ENCODE measurements at places on chromosomes 6 and 20.

GRCh38 chr6:53313784-53314400 is 34.9 kb downstream of the ELOVL5 start:
- DNase-seq = no peak

DNA sequence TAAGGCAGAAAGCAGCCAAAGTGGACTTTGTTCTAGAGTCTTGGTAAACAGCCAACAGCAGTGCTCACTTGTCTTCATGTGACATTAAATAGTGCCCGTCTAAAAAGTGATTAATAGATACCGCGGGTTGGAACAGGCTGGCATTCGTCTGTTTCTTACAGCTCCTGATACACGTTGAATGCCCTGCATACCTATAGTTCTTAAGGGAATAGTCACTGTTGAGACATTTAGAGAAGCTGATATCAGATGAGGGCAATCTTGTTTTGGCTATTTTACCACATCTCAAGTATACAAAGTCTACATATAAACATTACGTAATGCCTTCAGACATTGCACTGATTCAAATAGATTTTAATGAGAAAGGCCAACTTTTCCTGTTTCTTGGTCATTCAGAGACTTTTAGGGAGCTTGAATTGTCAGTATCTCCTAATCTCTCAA is 374.9 kb upstream of the FLRT3 start:
- DNase-seq = no peak

GRCh38 chr20:10595985-10596384 is 77.8 kb downstream of the JAG1 start:
- DNase-seq = peak; percentile 9

- no peak for DNase-seq
Measured at GRCh38 chr6:118408863-118409262, 139.2 kb upstream of the PLN start.

DNA sequence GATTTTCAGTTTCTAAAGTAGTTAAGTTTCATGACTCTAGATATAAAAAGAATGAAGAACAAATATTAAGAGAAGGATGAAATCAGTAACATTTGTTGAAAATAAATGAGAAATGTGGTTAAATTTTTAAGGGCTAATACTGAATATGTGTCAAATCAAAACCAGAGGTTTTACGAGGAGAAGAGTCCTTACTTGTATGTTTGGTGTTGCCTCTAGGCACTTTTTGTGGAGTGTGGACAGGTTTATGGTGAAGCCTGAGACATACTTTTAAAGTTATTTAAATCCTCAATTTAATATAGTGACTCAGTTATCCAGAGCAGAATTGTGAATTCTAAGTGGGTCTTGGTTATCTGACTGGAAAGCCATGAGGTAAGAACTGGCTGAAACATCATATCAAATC is 68.7 kb downstream of the COL19A1 start:
- DNase-seq = no peak

GRCh38 chr6:25175681-25176080 is 103.5 kb upstream of the CARMIL1 start:
- DNase-seq = peak; percentile 17

DNA sequence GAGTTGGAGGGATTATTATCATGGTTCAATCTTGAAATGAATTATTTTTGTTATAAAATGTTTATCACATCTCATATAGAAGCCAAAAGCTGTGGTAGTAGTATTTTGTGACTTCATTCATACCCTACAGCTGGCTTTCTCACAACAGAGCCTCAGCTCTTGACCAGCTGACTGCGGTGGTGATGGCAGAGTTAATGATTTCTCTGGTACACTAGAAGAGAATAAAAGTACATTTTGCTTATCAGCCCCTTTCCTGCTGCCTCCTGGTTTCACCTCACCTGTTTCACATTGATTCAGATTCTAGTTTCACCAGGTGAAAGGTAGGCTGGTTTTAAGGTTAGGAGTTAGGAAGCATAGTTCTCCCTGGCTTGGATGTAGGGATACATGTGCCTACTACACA is 55.7 kb downstream of the AFG1L start:
- no peak for DNase-seq

DNA sequence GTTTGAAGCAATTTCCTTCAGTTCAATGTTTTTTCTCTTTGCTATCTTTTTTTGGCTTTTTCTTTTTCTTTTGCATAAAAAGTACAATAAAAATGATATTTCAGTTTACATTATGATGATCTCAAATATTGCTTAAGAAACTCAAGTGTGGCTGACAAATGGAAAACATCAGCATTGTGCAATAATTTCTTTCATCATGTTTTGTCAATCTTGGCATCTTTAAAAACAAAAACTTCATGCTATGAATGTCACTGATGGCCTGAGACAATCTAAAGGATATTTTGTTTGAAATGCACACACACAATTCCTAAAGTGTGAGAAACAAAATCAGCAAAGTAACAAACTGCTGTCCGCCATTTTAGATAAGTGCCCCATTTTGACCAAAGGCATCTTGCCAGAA is 13.9 kb upstream of the MTCL3 start:
- no peak for DNase-seq

- no peak for DNase-seq
Measured at GRCh38 chr6:6224933-6225486, 95.5 kb downstream of the F13A1 start.

DNA sequence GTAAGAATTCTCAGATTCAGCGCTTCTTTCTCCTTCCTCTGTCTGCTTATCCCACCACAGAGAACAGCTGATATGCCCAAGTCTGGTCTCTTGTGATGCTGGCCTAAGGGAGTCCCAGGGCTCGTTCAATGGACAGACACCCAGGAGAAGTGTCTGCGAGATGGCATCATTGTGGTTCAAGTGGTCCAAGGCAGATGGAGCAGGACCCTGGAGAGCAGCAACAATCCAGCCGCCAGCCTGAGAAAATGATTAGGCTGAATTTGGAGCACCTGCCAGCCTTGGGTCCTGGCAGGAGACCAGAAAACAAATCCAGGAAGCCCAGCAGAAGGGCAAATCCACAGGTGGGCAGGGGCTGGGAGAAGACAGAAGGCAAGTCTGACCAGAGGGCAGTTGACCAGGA is 145.8 kb downstream of the PTPRT start:
- DNase-seq = no peak

GRCh38 chr20:34575271-34575670 is 16.8 kb downstream of the MAP1LC3A start:
- DNase-seq = no peak

DNA sequence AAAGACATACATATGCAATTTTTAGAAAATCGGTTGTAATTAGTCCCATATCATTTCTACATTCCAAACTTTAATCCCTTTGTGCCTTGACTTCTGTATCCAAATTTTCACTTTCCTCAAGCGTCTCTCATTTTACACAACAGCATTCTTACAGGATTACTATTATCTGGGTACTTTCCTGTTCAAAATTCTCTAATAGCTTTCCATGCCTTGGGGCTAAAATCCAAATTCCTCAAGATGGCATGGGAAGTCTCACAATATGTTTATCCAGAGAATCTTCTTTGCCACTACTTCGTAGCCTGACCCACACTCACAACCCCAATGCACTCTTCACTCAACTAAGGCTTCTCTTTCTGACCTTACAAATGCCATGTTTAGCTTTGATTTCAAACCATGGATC is 125.0 kb downstream of the TBX18 start:
- no peak for DNase-seq

DNA sequence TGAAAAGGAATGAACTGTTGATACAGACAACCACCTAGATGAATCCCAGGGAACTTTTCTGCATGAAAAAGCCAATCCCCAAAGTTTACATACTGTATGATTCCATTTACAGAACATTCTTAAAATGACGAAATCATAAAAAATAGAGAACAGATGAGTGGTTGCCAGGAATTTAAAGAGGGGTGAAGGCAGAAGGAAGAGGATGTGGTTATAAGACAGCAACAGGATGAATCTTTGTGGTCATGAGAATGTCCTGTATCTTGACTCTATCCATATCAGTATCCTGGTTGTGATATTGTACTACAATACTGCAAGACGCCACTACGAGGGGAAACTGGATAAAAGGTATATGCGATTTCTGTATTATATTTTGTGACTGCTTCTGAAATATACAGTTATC is 70.1 kb upstream of the EMILIN3 start:
- no peak for DNase-seq

DNA sequence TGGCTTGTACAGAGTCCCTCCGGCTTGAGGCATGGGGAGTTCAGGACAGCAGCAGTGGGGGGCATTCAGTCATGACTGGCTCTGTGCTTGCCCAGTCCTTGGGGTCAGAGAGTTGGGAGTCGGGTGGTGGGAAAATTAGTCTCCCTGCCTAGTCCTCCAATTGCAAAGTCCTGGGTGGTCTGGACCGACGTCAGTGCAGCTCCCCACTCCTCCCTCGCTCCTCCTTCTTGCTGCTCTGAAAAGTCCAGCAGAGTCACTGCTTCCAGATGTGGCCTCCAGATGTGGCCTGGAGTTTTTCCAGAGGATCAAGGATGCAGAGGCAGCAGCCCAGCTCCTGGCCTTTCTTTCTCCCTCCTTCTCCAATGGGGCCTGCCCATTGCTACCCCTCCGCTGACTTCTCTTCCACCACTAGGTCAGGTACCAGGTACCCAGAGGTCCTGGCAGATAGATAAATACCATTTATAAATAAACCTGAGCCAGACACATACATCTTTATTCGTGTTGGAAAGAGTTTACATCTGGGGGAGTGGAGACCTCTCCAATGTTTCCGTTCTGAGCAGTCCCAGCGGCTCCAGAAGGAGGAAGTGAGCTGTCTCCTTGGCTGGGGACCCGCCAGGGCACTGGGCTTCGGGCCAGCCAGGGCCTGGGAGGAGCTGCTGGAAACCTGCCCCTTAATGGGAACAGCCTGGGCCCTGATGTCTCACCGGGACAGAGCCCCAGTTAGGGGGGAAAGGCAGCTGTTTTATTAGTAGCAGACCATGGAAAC is 49.0 kb upstream of the RNF24 start:
- DNase-seq = no peak

DNA sequence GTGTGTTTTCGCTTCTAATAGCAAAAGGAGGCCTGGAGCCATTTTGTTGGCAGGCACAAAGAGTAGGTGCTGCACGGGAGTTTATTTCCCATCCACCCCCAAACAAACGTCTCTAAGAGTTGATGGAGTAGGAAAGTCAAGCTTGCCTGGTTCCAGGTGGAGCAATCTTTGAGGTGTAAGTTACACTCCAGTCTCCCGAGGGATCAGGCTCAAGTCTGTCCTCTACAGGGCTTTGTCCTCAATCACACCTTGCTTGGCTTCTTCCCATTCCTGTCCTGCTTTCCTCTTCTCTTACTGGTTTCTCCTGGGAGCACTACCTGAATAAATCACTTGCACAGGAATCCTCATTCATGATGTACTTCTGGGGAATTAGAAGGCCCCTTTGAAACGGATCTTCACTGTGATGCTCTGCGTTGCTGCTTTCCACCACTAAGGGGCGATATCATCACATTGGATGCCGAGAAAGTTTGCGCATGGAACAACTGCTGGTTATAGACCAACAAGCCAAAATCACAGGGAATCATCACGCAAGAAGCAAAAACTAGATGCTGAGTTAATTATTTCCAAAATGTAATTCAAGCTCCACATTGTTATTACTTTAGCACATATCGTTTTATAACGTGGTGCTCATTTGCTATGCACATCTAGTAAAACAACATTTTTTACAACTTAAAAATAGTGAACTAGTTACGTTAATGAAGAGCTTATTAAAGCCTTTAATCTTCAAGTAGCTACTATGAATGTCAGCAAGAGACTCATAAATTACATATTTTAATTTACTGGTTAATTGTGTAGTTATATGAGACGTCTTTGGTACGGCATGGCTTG is 156.8 kb downstream of the DNAH8 start:
- peak; percentile 38 for DNase-seq

DNA sequence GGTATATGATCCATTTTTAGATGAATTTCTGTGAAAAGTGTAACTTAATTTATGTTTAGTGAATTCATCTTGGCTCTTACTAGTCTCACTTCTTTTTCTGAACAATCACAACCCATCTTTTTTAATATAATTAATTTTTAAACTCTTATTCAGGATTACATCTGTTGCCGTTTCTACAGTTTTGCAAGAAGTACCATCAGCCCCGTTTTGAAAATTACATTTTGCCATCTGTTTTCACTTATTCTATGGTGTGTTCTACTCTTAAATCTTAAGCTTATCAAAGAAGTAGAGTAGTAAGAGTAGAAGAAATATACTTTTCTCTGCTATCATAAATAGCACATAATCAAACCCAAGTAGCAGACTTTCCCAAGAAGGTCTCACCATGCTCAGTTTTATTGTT is 70.1 kb downstream of the ZNF292 start:
- DNase-seq = no peak

DNA sequence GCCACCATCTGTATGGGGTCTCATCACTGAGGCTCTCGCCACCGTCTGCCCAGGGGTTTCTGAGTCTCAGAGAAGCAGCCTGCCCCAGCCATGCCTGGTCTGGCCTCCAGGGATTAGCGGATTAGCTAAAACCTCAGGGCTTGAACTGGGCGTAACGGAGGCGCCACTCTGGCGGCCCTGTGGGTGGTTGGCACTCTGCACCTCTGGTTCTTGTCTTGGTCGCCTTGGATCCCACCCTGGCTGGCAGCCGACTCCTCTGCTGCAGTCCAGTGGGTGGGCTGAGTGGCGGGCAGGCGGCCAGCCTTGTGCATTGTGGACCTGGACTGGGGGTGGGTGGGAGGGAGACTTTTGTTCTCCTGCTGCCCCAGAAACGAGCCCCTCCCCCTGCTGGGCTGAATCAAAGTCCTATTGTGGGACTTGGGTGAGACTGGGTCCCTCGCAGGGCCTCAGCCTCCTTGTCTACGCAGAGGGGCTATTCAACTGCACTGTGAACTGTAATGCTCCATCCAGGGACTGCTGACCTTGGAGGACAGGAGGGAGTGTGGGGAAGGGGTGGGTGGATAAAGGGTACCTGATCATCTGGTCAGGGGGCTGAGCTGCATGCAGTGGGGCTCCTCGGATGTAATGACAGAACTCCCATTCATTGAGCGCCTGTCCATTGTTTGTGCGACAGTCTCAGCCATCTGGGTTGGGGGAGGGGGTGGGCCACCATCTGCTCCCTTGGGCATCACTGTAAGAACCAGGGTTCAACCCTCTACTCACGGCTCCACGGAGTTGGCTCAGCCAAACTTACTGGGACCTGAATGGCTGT is 23.9 kb downstream of the SUN5 start:
- DNase-seq = no peak

DNA sequence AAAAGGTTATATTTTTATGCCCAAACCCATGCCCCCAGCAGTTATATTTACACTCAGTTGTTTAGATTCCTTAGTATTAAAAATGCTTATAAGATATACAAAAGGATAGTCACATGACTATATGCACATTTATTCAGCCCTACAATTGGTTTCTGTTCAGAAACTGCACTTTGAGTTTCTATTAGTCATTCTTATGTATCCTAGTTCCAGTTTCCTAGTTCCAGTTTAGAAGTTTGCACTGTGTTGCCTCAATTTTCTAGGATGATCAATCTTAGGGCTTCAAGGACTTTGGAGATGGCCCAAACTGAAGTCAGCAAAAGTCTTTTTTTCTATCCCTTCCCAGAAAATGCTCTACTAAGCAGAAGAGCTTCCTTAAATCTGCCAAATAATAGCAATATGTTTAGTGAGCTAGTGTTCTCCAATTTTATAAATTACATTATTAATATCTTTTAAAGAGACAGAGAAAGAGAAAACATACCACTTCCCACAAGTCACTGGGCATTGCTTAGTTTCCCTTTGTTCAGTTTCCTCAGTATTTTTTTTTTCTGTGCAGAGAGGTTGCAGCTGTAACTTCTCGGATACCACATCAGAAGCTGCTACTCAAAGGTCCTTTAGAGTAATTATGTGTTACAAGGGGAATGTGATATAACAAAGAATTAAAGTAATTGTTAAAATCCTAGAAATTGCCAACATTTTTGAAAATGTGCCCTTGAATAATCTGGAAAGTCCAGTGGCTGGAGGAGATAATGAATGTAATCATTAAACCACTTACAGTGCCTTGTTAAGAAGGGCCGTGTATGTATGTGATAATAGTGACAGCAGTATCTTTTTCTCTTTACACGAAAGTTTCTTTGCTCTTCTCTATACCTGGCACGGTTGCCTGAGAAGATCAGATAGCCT is 138.8 kb downstream of the KHDRBS2 start:
- DNase-seq = no peak

Measured in hematopoietic multipotent progenitor cell (in vitro differentiated cells).